ENCODE measurements at places on chromosomes 16 and 17.

DNA sequence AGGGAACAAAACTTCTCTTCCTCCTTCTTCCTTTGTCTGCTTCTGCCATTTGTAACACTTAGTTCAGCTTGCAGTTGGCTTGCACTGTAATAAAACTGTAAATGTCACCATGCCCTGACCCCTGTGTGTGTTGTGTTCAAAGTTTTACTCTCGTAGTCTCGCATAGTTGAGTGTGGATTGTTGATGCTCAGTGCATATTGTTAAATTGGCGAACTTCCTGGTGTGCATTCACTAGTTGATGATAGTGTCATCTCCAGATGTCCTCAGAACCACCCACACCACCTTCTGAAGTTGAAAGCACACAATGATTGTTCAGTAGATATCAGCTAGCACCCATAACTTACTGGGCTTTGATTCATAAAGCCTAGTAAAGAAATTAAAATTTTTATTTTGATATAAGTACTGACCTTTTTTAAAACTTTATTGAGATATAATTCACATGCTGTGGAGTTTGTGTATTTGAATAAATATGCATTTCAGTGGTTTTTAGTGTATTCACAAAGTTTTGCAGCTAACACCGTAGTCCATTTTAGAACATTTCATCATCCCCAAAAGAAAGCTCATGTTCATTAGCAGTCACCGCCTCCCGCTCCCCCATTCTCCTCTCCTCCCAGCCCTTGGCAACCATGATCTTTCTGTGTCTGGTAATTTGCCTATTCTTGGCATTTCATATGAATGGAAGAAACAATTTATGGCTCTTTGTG, 25.0 kb downstream of the USP10 start:
- DNase-seq: no peak

- DNase-seq: no peak
Measured at GRCh38 chr16:80253741-80254140, 287.1 kb upstream of the DYNLRB2 start.

GRCh38 chr16:81601008-81601428, 156.4 kb downstream of the CMIP start:
- DNase-seq: no peak

GRCh38 chr17:31754239-31754945, 104.7 kb downstream of the COPRS start:
- DNase-seq: no peak

DNA sequence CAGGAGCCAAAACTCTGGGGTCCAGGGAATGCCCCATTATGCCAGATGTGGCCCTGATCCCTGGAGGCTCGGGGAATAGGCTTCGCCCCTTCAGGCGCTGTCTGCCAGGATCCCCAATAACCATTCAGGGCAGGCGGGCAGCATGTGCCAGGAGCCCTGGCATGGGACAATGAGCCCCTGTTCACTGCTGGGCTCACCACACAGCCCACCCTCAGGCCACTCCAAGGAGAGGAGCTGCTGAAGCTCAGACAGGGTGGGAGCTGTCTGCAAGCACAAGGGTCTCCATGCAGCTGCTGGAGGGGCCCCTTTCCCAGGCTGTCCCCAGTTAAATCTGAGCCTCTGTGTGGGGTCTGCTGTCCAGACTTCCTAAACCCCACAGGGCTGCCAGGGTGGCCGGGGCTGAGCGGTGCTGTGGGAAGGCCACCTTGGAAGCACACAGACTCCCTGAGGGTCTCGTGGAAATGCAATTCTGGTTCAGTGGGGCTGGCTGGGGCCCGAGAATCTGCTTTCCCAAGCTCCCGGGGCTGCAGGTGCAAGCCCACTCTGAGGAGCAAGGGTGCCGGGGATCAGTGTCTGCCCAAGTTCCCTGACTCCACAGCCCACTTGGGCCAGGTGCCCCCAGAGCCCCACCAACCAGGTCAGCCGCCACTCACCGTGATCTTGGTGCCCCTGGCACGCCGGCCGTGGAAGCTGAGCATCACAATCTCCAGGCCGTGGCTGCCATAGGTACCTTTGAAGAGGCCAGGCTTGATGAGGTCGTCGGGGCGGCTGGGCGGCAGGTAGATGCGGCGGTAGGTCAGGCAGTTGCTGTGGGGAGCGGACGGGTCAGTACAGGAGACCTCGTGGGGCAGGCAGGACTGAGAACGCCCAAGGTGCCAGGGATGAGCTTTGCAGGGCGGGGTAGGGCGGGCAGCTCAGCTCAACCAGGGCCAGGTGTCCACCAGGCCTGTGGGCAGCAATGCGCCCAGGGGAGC, 17.7 kb upstream of the C16orf95 start:
- DNase-seq: no peak

DNA sequence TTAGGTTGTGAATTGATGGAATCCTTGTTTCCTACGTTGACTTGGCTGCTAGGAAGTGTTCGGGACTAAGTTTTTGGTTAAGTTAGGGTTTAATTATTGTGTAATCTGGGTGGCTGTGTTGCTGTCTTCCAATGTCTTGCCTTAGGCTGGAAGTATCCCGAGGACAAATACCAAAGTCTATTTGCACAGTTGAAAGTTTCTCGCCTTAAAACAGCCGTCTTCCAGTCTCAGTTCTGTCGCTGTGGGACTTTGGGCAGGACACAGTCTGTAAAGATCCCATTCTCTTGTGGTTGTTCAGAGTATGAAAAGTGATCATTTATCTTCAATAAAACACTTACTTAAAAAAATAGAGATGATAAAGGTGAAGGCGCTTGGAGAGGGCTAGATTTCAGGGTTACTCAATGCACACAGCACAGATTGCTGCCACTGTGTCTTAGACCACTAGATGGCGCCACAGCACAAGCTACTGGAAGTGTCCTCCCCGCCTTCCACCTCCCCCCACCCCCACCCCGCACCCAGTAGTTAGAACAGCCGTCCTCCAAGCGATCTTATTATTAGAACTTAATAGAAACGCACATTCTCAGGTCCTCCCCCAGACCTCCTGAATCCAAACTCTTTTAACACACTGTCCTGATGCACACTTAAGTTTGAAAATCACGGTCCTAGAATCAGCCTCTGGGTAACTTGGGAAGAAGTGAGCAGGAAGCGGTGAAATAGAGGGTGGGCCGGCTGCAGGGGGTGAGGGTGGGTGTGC, 45.8 kb downstream of the AKAP1 start:
- peak; percentile 85 for DNase-seq

DNA sequence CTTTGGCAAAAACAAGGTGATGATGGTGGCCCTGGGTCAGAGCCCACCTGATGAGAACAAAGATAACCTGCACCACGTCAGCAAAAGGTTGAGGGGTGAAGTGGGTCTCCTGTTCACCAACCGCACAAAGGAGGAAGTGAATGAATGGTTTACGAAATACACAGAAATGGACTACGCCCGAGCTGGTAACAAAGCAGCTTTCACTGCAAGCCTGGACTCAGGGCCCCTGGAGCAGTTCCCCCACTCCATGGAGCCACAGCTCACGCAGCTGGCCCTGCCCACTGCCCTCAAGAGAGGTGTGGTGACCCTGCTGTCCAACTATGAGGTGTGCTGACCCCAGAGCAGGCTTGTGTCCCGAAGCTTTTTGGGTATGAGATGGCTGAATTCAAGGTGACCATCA, 29.7 kb upstream of the DLX4 start:
- DNase-seq: no peak
